Activated naive CD4-positive, alpha-beta T cell (primary cell): ENCODE measurements at places on chromosomes 12 and 14.

- DNase-seq, result no peak
Measured at GRCh38 chr14:103301512-103302354, 32.3 kb upstream of the EIF5 start.

- DNase-seq, result no peak
Measured at GRCh38 chr12:15633201-15633600, 156.0 kb downstream of the EPS8 start.

DNA sequence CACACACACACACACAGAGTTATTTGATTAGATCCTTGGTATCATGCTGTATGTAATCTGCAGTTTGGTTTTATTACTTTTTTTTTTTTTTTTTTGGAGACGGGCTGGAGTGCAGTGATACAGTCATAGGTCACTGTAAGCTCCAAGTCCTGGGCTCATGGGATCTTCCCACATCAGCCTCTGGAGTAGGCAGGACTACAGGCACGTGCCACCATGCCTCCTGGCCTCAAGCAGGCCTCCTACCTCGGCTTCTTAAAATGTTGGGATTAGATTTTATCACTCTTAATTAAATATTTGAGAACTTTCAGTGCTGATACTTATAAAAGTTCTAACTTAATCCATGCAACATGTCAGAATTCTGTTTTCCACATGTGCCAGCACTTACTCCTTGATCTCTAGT is 31.3 kb upstream of the PSEN1 start:
- no peak for DNase-seq

DNA sequence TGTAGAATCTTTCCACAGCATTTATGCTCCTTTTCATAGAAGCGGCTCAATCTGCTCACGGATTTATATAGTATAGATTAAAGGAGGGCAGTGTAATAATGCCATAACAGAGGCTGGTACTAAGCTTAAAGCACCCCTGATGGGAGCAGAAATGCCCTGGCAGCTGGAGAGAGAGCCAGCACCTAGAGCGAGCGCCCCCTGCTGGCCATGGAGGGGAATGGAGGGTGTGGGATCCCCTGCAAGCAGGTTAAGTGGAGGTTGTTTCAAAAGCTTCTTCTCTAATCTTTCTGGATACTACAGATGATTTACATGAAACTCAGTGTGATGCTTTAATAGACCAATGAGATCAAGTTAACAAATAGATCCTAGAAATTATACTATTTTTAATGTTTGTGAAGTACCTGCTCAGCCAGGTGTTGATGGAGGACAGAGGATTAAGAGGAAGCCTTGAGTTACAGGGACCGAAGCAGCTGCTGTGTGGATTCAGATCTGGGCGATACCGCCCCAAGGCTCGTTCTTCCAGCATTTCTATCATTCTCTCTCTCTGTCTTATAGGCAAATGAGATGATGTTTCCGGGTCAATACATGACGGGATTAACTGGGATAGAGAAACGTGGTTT is 1519.3 kb upstream of the TMEM132C start:
- peak; percentile 9 for DNase-seq

DNA sequence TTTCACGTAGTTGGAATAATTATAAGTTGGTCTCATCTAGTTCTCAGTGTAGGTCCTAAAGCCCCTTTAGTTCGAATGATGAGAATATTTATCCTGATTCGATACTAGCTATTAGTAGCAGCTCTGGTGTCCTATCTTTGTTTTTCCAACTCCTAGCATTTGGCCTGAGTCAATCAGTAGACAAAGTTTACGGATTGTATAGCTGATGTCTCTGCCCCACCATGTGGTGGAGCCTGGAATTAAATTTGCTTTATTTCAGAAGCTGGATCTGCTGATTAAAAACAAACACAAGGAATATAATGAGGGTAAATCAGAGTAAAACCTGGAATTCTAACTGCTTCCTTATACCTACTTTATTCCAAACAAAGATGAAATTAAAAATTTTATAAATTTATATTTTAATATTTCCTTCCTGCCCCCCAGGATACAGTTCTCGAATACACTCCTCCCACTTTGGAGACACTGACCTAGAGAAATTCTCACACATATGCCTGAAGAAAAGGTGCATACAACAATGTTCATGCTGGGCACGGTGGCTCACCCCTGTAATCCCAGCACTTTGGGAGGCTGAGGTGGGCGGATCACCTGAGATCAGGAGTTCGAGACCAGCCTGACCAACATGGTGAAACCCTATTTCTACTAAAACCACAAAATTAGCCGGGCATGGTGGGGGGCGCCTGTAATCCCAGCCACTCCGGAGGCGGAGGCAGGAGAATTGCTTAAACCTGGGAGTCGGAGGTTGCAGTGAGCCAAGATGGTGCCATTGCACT is 7.6 kb upstream of the BRMS1L start:
- DNase-seq, result no peak

DNA sequence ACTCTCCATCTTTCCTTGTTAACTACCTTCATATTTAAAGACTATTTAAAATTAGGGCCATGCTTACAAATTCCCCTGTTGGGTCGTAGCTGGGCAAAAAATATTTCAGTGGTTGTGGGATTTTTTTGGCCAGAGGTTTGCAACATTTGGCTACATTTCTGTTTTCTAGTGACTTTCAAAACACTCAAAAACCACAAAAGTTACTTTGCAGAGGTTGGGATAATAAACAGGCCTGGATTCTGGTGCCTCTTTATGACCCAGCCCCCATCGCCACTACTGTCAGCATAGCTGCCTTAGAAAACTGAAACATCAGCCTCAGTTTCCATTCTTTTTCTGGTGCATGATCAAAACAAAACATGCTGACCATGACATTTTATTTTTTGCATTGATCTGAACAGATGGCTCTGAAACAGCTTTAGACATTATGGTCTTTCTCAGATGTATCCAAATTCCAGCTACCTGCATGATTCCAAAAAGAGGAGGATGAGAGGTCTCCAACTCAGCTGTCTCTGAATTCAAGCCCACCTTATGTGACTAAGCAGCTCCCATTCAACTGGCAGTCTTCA is 5.2 kb downstream of the DPF3 start:
- DNase-seq, result no peak

- DNase-seq, result no peak
Measured at GRCh38 chr12:25767606-25768005, 190.9 kb upstream of the RASSF8 start.

DNA sequence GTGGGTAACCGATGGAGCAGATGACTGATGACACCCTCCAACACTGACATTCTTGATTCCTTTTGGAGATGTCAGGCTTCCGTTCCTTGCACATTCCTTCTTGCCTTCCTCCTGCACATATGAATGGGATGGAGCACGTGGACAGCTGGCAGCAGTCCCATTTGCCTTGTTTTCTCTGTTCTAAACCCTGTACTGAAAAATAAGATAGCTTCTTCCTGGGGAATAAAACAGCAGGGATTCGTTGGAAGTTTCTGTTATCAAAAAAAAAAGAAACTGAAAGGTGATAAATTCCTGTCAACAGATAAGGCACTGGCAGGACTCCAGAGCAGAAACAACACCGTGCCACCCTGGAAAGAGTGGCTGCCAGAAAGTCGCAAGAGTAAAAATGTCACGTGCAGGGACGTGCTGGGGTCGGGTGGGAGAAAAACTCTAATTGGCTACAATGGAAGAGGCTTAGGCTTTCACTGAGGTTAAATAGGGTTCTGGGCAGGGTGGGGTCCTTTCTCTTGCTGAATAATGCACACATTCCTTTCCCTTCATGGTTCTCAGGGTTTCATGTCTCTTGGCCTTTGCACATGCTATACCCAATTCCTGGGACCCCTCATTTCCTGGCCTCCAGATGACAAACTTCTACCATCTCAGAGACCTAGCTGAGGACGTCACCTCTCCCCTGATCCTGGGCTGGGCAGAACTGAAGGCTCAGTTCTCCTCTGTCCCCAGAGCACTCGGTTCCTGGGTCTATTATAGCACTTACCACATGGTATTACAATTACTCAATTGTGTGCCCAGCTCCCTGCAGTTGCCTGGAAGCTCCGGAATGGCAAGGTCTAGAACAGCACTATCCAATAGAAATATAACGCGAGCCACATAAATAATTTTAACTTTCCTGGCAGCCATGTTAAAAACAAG is 7.0 kb upstream of the NUAK1 start:
- DNase-seq, result no peak

DNA sequence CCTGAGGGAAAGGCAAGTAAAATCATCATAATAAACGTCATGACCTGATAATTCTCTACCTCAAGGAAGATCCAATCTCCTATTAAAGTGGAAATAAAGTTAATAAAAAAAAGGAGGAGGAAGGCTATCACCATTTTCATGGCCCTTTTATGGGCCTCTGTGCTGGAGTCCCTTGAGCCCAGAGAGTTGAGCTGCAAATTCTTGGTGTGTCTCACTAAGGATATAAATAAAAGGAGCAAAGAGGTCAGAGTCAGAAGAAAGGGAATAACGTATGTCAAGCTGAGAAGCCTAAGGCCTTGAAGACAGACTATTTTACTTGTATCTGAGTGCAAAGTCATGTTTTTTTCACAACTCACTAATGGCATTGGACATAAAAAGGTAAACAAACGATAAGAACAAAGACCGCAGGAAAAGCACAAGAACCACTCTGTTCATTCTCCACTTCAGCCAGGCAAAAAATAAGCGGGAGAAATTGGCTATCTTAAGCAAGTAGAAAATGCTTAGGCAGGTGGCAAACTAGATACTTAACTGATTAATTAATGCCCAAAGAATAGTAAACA is 12.0 kb upstream of the SMIM10L1 start:
- no peak for DNase-seq

- DNase-seq, result no peak
Measured at GRCh38 chr14:79021766-79022165, 851.6 kb downstream of the NRXN3 start.

DNA sequence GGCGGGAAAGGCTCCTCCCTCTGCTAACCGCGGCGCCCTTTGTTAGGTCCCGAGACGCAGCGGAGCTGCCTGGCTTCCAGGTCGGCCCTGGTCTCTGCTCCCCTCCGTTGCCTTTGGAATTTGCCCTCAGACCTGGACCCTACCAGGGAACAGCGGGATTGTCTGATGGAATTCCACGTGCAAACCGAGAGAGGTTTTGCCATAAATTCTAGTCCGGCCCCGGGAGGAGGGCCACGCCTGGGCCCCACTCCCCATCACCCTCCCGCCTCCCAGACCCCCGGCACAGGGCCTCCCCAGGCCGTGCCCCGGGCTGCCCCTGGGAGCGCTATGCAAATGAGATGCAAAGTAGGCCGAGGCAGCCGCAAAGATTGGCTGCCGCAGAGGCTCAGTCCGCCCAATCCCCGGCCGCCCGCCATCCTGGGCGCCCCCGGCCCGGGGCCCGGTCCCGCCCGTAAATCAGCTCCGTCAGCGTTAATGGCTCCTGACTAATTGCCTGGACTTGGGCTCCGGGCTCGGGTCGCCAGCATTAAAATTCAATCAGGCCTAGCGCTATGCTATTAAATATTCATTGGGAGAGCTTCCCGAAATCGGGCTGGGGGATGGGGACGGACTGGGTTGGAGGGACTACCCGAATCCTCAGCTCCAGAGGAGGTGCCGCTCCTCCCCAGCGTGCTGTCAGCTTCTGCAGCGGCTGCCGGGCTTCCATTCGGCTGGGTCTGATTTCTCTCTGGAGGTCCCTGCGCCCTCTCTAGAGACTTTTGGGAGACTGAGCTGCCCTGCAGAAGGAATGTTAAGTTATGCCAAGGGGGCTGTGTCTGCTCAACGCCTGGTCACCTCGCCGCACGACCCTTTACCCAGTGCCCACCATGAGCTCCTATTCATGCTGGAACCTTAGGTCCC is 15.7 kb upstream of the FIGNL2 start:
- peak; percentile 9 for DNase-seq

DNA sequence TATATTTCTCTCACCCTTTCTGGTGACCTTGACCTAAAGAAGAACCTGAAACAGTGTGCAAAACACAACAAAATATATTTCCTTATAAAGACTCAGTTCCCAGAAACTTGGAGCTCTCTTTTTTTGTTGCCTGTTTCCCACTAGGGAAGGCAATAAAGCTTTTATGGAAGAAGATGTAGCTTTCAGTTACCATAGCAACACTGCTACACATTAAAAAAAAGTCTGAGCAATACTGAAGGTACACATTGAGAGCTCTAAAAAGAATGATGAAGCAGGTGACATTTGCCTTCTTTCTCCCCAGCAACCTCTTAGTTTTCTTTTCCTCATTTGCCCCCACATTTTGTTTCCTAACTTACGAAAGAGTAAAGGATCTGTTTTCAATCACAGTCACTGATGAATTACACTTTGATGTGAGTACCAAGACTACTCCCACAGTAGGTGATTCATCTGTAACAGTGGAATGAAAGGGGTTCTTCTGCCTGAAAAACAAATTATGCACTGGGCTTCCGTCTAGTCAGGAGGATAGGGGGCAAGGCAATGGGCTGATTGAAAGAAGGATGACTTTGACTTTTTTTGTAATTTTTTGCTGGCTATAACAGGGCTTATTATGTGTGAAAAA is 1.1 kb upstream of the CATSPERB start:
- DNase-seq, result no peak

GRCh38 chr12:93879476-93880421 is 202.6 kb downstream of the CRADD start:
- no peak for DNase-seq

GRCh38 chr12:54216797-54217661 is 28.2 kb upstream of the SMUG1 start:
- peak; percentile 14 for DNase-seq

DNA sequence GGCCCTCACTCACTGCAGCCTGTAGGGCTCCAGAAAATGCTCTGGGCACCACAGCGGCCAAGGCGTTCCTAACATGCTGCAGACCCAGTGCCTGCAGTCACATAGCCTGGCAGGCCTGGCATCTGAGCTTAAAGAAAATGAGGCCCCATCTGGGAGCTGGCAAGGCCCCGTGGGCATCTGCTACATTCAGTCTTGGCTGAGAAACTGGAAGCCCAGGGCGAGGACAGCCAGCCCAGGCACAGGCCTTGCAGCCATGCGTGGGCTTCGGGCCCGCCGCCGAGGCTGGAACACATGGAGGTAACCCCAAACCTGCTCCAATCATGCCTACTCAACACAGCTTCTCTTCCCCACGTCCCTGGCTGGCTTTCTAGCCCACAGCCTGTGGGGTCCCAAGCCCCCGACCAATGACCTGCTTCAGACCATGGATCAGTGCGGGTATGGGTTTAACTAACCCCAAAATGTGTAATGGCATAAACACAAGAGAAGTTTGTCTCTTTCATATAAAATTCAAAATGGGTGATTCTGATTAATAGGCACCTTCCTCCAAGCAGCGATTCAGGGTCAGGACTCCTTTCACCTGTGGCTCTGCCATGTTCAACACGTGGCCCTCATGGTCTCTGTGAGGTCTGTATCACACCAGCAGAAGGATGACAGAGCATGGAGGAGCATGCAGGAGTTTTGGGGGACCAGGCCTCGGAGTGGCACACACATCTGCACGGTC is 6.4 kb downstream of the NGB start:
- DNase-seq, result no peak
